Frontal cortex (tissue), 4 donors: ENCODE measurements at places on chromosomes 2 and 18. TPM values are rescaled to one million over a fixed set of nuclear protein-coding genes. Genes with fewer than 3 reads are reported as not detected.

DSG2 gene
- total RNA-seq, result 3.3 TPM

CENPO gene
- total RNA-seq, result 10.6 TPM

FSIP2 gene
- total RNA-seq, result 2.0 TPM

NMUR1 gene
- 0.41 TPM for total RNA-seq

DSC3 gene
- total RNA-seq, result 0.82 TPM

TMEM163 gene
- 16.3 TPM for total RNA-seq

EHBP1 gene
- 127 TPM for total RNA-seq

C18orf54 gene
- total RNA-seq, result 8.2 TPM

CAD gene
- total RNA-seq, result 13.9 TPM

MOGAT1 gene
- not detected for total RNA-seq

CCDC93 gene
- total RNA-seq, result 25.7 TPM

CRYBA2 gene
- not detected for total RNA-seq

REEP1 gene
- total RNA-seq, result 147 TPM

SLC23A3 gene
- total RNA-seq, result under 0.01 TPM

PTMA gene
- 958 TPM for total RNA-seq

PHLPP1 gene
- 16.3 TPM for total RNA-seq

CNNM4 gene
- 5.3 TPM for total RNA-seq

RPL37A gene
- 3,585 TPM for total RNA-seq

MTIF2 gene
- total RNA-seq, result 29.8 TPM

DTYMK gene
- 8.6 TPM for total RNA-seq

ADRA2B gene
- total RNA-seq, result under 0.01 TPM

FSHR gene
- total RNA-seq, result not detected

TMEM37 gene
- total RNA-seq, result not detected

SCN3A gene
- total RNA-seq, result 257 TPM
